Stimulated activated CD4-positive, alpha-beta T cell treated with anti-CD3 and anti-CD28 coated beads, Interleukin-2, amount 100 ng/mL, for 4 hours (primary cell): ENCODE measurements at places on chromosomes 3 and 15.

DNA sequence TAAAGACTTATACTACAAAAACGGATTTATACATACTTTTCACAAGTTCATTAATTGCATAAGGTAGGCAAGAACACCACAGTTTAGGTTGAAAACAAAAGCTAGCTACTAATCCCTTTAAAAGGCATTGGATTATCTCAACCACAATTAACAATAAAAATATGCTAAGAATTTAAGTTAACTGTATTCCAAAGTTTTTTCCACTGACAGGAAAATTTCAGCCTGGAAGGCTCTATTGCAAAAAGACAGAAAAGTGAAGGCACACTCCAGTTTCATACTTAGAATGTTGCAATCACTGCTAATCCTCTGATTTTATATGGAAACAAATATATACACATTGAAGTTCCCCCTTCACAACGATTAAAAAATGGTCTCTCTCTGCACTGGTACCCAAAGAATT is 71.5 kb downstream of the TJP1 start:
- no peak for DNase-seq

DNA sequence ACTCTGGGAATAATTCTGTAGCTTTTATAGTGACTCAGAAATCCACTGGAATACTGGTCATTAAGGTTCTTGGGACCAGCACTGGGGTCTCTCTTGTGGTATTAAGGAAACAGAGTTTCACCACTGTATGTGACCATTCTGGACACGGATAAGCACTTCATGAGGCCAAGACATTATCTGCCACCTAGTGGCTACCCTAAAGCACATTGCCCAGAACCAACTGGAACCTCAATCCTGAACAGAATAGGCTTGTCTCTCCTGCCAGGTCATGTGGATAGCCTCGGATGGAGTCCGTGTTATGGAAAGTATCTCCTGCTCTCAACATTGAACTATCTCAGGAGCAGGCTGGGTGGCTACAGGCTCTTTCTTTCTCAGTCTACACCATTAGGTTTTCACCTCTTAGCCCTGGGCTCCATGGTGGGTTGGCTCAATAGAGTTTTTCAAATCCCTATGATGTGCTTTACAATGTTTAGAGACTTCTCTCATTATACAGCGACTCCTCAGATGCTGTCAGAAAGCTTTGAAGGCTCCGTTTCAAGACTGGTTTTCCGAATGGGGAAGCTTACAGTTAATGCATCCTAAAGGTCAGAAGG is 167.6 kb upstream of the ST8SIA2 start:
- no peak for DNase-seq

DNA sequence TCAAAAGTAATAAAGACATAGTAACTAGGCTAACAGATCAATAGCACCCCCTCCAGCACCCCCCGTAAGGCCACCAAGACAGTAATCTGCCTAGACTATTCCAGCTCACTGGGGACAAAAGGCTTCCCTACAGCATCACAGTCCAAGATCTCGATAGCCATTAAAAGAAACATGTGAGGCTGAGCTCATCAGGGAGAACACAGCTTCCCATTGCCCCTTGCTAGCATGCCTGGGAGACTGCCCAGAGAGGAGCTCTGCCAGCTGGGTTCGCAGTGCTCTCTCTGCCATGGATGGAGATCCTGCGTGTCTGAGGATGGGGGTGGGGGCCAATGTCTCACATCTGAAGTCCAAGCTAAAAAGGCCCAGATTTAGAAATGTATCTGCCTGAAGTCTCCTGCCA is 17.8 kb downstream of the LRIG1 start:
- DNase-seq: no peak

DNA sequence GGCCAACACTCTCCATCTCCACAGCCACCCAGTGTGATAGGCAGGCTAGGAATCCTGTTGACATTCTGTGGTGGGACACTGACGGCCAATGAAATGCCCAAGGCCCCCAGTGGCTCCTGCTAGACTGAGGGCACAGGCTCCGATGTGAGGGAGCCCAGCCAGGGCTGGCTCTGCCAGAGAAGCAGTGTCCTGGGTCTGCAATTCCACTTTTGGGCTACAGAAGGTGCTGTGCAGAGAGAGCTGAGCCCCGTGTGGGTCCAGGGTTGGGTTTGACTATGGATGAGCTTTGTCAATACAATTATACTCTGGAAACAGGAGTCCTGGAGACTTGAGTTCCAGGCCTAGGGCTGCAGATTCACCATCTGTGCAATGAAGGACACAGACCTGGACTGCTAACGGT is 55.7 kb upstream of the TMEM115 start:
- DNase-seq: no peak

DNA sequence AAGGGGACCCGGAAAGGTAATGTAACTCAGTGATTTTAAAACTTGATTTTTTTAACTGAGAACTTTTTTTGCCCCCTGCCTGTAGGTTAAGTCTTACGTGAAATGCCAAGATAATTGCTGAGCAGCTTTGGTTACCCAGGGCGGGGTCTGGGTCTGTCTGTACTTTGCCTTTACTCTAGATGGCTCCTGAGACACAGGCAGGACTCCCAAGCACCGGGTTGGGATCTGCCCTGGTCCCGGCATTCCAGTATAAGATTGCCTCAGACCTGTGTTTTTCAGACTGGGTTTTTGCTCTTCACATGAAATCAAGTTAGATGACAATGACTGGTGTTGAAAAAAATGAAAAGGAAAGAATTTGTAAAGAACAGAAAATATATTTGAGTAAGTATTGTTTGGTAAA is 40.3 kb downstream of the WDR76 start:
- DNase-seq: no peak

GRCh38 chr3:194084284-194084683 is 51.7 kb upstream of the HES1 start:
- DNase-seq: no peak

- no peak for DNase-seq
These were observed 633.4 kb upstream of the KCNMB2 start for GRCh38 chr3:177902876-177903275.

DNA sequence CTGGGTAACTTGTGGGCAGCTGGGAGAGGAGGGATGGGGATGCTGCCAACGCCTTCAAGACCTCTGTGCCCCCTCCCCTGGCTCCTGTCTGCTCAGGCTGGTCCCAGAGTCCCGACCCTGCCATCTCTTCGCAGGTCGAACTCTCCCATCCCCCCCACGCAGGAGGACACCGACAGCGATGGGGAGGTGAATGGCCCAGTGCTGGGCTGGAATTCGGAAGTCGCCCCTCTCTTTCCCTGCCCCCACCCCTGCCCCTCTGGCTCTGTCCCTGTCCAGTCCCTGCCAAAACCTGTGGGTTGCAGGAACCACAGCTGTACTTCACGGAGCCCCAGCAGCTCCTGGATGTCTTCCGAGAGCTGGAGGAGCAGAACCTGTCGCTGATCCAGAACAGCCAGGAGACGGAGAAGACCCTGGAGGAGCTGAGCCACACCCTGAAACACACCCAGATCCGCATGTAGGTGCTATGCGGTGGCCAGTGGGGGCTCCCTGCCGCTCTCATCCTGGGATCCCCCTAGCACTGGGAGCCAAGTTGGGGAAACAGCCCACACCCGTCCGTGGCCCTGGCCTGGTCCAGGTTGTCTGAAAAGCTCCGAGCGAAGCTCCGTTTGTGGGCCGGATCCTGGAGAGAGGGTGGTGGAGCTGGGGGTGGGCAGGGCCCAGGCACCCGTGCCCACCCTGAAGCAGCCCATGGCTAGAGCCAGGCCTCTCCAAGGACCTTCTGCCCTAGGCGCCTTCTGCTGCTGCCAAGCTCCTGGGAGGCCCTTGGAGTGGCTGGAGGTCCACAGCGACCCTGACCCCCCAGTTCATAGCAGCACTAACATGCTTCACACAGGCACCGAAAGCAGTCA is 28.7 kb downstream of the CFAP100 start:
- DNase-seq: no peak

GRCh38 chr15:68987676-68988075 is 26.8 kb upstream of the NOX5 start:
- no peak for DNase-seq

DNA sequence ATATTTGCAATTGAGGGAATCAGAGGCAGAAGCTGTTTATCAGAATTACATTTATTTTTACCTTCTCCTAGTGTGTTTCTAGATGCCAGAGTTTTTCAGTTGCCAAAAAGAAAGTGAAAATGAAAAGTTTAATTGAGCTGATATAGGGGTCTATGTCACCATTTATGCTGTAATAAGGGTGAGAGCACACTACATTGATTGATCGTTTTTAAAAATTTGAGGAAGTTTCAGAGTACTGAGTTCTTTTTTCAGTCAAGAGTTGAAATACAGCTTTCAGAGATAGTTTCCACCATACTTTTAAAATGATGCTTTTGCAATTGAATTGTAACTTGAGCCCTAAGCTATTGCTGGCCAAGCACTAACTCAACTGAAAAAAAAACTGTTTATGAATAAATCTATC is 326.9 kb downstream of the UNC13C start:
- no peak for DNase-seq

DNA sequence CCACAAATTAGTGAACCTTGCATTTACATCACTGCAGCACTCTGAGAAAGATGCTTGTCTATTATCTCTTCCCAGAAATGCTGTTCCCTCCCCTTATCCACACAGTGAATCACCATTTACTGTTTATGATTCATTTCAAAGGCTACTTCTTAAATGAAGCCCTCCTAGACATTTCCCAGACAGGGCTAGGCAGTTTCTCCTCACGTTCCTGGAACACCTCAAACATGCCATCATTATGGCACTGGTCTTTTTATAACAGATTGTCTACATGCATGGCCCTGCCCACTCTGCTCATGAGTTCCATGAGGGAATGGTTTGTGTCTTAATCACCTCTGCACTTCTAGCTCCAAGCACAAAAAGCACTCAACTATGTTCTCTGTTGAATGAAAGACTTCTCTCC is 32.2 kb upstream of the TM2D3 start:
- no peak for DNase-seq

GRCh38 chr3:126941721-126942270 is 41.1 kb upstream of the PLXNA1 start:
- DNase-seq: no peak

DNA sequence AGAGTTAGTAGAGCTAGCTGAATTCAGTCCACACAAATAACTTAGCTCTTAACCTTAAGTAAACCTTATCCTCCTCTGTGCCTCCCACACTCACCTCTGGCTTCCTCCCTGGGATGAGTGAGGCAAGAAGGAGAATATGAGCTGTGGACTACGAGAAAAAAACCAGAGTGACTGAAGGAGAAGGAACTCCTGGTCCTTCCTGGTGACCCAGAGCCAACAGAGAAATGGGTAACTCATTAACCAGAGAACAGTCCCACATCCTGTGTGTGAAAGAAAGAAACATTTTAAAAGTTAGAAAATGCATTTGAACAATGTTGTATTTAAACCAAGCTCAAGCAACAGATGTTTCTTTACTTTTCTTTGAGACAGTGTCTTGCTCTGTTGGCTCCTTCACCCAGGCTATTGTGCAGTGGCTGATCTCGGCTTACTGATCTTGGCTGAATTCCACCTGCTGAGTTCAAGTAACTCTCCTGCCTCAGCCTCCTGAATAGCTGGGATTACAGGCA is 27.5 kb upstream of the FAM81A start:
- DNase-seq: no peak

DNA sequence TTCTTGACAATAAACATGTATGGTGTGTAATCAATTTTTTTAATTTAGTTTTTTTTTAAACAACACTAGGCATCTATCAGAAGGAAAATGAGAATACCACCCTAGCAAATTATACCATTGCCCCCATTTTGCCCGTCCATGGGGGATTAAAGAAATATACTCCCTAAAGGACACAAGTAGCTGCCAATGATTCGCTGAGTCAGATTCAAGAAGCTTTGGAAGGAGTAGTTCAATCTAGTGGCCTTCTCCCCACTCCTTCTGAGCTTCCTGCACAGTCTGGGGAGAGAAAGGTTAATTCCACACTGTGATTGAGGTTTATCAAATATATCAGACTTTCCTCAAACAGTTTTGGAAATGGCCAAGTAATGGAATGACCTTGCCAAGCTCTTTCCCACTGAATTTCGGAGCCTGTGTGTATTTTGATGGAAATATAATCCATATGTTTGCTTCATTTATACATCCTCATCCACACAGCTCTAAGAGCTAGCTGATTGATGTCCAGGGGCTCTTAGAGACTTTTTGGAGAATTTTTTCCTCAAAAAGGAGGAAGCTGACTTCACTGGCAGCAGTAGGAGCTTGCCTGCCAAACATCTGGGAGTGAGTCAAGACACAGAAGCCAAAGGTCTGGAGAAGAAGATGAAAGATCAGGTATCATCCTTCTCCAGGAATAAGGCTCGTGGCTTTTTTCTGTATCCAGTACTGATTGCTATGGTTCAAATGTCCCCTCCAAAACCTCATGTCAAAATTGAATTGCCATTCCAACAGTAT is 478.5 kb upstream of the PROK2 start:
- DNase-seq: no peak

- no peak for DNase-seq
These were observed 308.0 kb upstream of the THRB start for GRCh38 chr3:24802614-24803013.

DNA sequence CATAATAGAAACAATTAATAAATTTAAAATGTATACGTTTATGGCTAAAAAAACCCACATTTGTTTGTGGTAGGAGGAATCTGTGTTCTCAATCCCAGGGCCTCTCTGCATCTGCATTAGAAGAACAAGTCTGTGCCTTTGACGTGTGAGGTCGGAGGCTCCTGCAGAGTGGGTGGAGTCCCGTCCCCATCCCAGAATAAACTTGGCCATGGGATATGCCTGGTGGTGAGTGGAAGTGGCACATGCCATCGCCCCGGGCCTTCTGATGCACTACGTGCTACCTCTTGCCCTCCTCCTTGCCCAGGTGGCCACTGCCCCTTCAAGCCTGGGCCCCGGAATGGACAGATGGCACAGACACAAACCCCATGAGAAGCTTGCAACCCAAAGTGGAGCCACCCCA is 131.1 kb upstream of the NSMCE3 start:
- DNase-seq: no peak

- no peak for DNase-seq
These were observed 115.1 kb downstream of the TAFA4 start for GRCh38 chr3:68817243-68817642.

DNA sequence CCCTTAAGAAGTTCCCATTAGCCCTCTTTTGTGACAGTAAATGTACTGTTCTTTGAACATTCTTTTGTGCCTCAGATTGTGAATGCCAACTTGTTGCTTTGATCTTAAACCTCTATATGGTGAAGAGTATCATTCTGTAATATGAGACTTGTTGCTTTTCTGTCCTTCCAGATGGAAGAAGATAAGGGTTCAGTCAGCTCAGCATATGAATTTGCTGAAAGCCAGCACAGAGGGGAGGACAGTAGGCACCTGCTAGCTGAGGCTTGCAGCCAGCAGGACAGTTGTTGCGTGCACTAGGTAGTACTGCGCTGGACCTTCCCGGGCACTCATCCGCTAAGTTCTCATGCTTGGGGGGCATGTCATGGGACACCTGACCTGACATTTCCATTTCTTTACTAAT is 74.7 kb downstream of the DCUN1D1 start:
- no peak for DNase-seq

DNA sequence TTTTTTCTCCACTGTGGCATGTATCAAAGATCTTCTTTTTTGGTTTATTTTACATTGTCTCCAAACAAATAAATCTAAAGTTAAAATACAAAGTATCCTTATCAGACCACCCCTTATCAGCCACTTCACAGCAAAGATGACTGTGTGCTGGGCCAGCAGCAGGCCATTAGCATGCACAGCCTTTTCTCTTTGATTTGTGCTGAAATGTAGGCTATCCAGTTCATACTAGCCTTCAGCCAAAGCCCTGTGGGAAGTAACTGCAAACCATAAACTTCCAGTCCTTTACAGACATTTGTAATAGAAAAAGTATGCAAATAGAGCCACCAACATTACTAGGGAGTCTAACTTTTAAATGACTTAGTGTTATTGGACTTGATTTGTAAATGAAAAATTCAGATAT is 816.3 kb downstream of the FHIT start:
- no peak for DNase-seq
